Left renal pelvis (tissue), 4 donors: ENCODE measurements at places on chromosomes 5 and 9. TPM values are rescaled to one million over a fixed set of nuclear protein-coding genes. Genes with fewer than 3 reads are reported as not detected.

UBAP1 gene
- polyA plus RNA-seq: 61.8 TPM

C5orf58 gene
- not detected for polyA plus RNA-seq

LCN1 gene
- not detected for polyA plus RNA-seq

PHPT1 gene
- polyA plus RNA-seq: 120 TPM

PRSS3 gene
- 0.96 TPM for polyA plus RNA-seq

CCNI2 gene
- polyA plus RNA-seq: 1.1 TPM

PHF24 gene
- polyA plus RNA-seq: 0.26 TPM

COL27A1 gene
- 42.3 TPM for polyA plus RNA-seq

IFNA13 gene
- not detected for polyA plus RNA-seq

JMY gene
- 26.7 TPM for polyA plus RNA-seq

WDR31 gene
- polyA plus RNA-seq: 6.1 TPM

MELK gene
- polyA plus RNA-seq: 22.4 TPM

BTNL8 gene
- polyA plus RNA-seq: not detected

TAF11L5 gene
- polyA plus RNA-seq: not detected

MARCOL gene
- polyA plus RNA-seq: not detected

INSL6 gene
- polyA plus RNA-seq: 0.32 TPM

ORM2 gene
- polyA plus RNA-seq: not detected

ZNF79 gene
- 7.4 TPM for polyA plus RNA-seq

NOXA1 gene
- polyA plus RNA-seq: 10.9 TPM

PCDHB6 gene
- 2.5 TPM for polyA plus RNA-seq

INSL4 gene
- not detected for polyA plus RNA-seq

IRX2 gene
- polyA plus RNA-seq: 25.8 TPM

HAVCR1 gene
- polyA plus RNA-seq: 2.9 TPM

PCDHGB3 gene
- 2.4 TPM for polyA plus RNA-seq

TRAF1 gene
- 4.4 TPM for polyA plus RNA-seq
